Activated CD8-positive, alpha-beta memory T cell treated with anti-CD3 and anti-CD28 coated beads for 1 hour (primary cell): ENCODE measurements at places on chromosomes 13 and 19.

DNA sequence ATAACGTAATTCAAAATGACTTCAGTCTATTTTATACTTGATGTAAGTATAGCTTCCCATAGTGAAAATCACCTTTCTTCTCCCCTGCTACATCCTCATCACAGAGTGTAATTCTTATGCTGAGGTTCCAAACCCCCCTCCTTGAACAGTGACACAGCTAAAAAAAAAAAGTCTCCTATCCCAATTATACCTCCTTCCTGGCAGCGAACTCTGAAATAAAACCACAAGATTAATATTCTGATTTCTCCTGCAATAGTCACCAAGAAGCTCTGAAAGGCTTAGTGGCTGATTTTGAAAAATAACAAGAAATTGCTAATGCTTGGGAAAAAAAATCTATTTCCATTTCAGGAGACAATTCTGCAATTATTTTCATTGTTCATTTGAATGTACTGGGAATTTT is 36.3 kb downstream of the EFNB2 start:
- no peak for DNase-seq

- no peak for DNase-seq
These were observed at the start of gene SPINT2 for GRCh38 chr19:38264486-38265212. TSS of gene SPINT2 (plus strand) at chr19:38264573. CDS start at chr19:38264893, 320 bp downstream.

DNA sequence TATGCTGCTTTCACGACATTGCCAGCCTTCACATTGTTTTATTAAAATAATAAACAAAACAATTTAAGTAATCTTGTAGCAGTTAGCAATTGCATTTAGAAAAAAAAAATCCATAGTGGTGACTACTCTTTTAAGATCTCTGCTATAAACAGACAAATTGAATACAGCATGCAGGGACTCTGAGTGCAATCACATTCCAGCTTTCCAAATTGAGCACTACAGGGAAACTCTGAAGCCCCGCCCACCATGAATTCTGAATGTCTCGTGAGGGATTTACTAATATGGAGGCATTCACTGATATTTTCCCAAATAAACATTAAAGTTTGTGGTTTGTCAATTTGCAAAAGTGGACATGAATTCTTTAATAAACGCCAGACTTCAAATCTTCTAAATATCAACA is 698.8 kb downstream of the LIG4 start:
- no peak for DNase-seq

GRCh38 chr19:18399008-18399407 is 1.6 kb upstream of the LRRC25 start:
- no peak for DNase-seq

DNA sequence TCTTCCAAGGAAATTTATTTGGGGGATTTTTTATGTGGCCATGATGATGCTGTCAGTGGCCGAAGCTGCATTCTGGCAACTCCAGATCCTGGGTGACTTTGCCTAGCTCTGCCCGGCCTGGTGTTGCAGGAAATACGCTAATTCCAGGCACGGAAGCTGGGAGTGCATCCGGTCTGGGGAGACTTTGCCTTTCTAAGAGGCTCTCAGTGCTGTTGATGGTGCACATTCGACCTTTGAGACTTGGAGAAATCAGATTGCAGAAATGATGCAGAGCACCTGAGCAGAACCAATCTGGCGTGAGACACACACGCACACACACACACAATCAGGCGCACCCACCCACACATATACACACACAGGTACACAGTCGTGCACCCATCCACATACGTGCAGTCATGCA is 5.9 kb upstream of the TMEM255B start:
- no peak for DNase-seq

GRCh38 chr13:58978331-58978730 is 1185.4 kb downstream of the DIAPH3 start:
- no peak for DNase-seq

DNA sequence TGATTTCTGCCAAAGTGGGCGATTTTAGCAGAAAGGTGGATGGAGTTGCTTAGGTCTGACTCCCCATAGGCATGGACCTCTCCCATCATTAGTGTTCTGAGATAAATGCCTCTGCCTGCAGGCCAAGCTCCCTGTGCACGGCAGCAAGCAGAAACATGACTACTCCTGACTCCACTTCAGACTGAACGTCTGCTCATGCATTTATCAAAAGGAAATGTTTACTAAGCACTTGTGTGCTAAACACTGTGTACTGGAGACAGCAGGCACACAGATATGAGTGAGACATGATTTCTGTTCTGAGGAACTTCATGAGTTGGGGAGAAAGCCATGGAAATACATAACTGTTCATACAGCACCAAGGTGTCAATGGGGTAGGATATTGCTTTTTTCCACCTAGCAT is 149.6 kb downstream of the MIPEP start:
- no peak for DNase-seq

DNA sequence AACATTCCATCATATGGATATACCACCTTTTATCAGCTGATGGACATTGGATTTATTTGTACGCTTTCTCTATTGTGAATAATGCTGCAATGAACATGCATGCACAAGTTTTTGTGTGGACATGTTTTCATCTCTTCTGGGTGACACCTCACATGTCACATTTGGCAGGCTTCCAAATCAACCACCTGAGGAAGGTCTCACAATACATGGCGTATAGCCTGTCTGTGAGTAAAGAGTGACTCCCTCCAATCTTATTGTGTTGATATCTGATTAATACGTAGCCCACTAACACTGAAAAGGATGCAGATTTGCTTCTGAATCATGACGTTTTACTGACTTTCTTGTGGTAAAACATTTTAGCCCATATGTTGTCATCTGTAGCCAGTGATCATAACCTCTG is 61.1 kb downstream of the SLC15A1 start:
- DNase-seq = no peak

- no peak for DNase-seq
These were observed 182.8 kb downstream of the UGGT2 start for GRCh38 chr13:95870421-95870820.

DNA sequence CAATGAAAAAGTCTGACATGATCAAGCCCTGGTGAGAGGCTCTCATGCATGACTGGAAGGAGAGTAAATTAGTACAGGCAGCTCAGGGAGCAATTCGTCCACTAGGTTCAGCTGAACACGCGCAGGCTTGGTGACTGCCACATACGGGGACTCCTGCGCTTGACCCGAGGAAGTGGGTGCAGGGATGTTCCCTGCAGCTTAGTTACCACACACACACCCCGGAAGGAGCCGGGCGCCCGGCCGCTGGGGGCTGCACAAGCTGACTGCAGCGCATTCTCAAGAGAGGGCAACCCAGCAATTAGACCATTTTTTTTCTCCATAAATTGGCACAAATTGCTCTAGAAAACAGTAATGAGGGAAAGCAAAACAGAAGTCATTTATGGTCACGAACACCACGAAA is 23.0 kb upstream of the MIER2 start:
- no peak for DNase-seq

DNA sequence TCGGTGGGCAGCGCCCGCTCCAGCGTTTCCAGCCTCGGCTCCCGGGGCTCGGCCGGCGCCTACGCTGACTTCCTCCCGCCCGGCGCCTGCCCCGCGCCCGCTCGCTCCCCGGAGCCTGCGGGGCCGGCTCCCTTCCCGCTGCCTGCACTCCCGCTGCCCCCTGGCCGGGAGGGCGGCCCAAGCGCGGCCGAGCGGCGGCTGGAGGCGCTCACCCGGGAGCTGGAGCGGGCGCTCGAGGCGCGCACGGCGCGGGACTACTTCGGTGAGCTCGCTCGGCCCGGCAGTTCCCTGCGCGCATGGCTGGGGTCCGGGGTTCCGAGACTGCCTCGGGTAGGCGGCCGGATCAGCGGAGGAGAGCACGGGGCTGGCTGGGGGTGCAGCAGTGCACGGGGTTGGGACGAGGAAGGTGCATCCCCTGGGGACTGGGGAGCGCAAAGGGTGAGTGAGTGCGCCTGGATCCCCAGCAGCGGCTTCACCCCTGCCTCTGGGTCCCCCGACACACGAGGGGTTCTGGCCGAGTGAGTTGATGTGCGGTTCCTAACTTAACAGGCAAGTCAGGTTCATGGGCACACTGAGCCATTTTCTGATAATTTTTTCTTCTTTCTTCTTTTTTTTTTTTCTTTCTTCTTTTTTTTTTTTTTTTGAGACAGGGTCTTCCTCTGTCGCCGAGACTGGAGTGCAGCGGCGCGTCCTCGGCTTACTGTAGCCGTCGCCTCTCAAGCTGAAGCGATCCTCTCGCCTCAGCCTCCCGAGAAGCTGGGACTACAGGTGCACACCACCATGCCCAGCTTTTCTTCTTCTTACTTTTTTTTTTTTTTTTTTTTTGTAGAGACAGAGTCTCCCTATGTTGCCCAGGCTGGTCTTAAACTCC is 1.1 kb downstream of the WTIP start:
- DNase-seq = no peak

- no peak for DNase-seq
These were observed 628.0 kb upstream of the PCDH20 start for GRCh38 chr13:62043600-62043999.

DNA sequence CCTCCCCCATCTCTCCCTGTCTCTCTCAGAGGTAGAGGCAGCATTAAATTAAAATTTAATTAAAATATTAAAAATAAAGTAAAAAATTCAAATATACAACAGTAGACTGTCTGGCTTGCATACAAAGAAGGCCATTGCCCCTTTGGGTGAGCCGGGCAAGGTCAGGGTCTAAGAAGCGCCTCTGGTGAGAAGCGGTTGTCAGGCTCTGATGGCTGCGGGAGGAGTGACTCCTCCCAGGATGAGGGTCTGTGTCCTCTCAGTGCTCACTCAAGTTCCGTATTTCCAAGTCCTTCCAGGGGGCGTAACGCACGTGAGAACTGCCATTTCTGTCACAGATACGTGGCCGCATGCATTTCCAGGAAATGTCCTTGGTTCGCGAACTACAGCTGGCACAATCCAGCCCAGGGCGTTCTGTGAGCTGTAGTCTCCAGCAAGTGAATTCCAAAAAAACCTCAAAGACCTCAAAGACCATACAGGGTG is 737 bp upstream of the ZNF181 start:
- no peak for DNase-seq

DNA sequence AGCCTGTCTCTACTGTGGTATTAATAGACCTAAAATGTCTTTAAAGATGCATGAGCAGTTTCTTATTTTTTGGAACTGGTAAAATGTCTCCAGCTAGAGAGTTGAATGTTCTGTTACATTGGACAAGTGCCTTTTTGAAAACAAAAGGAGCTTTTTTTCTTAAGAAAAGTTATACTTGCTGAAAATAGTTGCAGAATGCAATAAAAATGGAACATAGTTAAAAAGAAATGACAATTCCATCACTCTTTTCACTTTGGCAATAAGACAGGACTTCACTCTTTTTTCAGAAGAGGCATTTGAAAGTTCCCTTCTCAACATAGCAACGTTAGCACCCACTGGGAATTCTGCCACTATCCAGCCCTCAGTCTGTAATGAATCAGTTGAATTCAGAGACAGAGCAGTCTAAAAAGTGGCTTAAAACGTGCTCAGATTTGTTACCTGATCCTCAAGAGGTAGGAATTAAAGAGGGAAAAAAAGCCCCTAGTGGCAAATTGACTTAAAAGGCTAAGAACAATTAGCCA is 10.1 kb downstream of the RGCC start:
- DNase-seq = no peak

GRCh38 chr19:10740798-10741197 is 22.9 kb downstream of the DNM2 start:
- no peak for DNase-seq

DNA sequence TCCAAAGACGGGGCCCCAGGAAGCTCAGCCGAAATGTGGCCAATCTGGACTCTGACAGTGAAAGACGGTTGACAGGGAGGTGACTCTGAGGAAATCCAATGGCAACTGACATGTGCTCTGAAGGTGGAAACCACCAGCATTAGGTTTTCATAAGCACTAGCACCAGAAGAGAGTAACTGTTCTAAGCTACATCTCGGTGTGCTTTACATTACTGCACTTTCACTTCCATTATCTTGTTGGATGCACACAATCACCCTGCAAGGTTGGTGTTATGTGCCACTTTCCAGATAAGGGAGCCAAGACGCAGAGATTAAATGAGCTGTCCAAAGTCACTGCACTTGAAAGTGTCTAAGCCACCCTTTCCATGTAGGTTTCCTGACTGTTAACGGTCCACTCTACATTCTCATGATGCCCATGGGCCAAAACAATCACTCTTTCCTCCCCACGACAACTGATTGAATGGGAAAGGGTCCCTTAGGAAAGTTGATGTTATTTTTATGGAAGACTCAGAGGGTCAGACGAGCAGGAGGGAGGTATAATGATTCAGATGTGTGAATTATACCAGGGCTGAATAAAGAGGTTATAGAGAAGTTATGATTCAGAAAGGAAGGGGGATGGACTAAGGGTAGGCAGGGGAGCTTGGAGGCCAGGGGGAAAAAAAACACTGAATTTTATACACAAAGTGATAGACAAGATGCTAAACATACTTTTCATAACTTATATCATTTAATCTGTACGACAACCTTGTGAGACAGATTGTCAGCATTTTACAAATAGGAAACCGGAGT is 52.8 kb downstream of the RUBCNL start:
- DNase-seq = no peak

- DNase-seq = peak; percentile 13
These were observed 7.4 kb upstream of the FCGBP start for GRCh38 chr19:39941615-39942365.

- no peak for DNase-seq
These were observed 1763.3 kb upstream of the MIR17HG start for GRCh38 chr13:89584058-89584620.

DNA sequence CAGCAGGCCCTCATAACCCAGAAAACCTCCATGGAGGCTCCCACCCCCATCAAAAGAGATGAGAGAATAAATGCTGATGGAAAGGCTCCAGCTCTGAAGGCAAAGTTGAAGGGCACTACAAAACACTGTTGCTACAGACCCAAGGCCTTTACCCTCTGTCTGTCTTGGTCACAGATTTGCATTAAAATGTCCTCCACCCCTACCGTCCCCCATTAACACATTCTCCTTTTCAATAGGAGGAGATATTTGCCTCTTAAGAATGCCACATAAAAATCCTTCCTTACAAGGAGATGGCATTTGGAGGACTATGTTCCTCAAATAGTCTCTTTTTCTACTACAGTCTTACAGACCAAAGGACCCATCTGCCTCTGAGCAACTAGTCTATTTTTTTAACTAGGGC is 361.5 kb downstream of the ENOX1 start:
- no peak for DNase-seq

DNA sequence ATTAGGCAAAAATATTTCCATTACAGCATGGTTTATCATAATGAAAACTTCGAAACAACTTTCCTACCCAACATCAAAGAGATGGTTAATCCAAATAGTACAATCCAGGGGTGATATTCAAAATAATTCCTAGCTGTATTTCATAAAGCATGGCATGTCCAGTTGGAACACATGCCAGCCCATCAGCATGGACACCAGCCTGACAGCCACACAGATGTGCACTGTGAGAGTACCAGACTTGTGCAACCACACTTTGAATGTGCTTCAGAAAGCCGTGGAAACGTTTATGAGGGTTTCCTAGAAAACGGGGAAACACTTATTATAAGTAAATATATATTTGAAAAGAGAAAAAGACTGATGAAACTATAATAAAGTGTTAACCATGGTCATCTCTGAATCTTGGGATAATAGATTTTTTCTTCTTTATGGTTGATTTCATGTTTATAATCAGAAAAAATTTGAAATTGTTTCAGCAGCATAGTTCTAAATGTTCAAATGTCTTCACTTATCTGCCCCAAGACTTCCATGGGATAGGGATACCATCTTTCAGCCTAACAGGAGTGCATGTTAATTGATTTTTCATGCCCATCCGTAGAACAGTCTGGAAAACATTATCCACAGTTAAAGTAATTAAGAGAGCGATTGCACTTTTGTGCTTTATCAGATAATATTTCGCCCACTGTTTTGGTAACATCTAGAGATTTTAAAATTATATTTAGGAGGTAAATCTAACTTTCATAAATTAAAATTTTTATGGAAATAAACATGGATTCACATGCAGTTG is 242.6 kb upstream of the IRS2 start:
- DNase-seq = no peak
